ENCODE measurements at places on chromosomes 11 and 22.

DNA sequence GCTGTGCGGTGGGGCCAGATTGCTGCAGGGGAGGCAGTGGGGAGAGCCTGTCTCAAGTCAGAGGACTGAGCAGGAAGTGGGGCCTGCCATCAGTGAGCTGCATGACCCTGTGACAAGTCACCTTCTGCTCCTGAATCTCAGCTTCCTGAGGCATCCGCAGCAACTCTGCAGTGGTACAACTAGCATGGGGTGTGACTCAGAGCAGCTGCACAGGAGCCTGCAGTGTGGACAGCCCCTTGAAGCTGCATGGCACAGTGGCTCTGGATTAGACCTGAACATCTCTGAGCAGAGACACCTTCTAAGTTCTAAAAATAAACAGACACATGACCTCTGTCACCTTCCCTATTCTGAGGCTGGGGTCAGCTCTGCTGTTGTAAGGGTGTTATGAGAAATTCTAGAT is 18.0 kb downstream of the FAM227A start:
- no peak for DNase-seq

GRCh38 chr22:32961497-32961896 is 96.7 kb downstream of the SYN3 start:
- DNase-seq, result no peak

- DNase-seq, result no peak
Observed at GRCh38 chr22:37497062-37497599, 10.9 kb upstream of the MFNG start.

DNA sequence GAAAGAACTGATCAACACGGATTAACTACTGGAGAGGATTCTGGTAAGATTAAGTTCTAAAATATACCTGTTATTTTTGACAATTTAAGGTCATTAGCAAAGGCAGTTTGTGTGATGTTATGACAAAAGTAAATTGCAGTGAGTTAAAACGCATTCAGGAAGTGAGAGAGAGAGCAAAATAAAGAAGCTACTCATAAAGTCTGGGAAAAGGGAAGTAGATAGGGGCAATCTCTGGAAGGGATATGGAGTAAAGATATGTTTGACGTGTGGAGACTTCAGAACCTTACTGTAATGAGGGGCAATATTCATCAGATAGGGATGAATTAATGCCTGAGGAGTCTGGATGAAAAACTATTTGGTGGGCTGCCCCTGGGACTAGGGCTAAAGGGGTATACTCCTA is 16.8 kb downstream of the OR56B4 start:
- no peak for DNase-seq

- DNase-seq, result no peak
Observed at GRCh38 chr11:124944565-124944964, 8.7 kb upstream of the HEPACAM start.

DNA sequence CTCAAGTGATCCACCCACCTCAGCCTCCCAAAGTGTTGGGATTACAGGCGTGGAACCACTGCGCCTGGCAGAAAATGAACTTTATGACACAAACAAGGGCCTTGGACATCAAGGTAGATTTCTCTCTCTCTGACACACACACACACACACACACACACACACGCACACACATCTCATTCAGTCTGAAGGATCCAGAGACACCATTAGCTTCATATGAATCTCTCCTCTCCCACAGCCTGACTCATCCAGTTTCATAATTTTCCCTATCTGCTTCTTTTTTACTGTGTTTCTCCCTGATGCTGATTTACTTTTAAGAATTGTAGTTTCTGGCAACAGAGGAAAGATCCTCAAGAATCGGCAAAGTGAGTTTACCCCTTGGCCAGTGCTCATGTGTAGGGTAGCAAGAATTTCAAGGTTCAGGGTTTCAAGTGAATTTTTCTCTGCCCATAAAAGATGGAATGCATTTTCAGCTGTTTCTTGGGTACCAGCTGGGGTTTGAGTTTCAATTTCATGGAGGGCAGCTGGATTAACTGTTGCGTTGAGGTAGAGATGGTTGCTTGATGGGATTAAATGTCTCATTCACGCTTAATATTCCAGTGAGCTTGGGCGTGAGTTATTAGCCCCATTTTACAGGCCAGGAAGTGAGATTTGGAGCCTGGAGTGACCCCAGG is 3.5 kb downstream of the MYO18B start:
- DNase-seq, result no peak

- no peak for DNase-seq
Observed at GRCh38 chr11:44602891-44603310, 37.4 kb downstream of the CD82 start.

- no peak for DNase-seq
Observed at GRCh38 chr11:74442636-74443035, 24.7 kb downstream of the KCNE3 start.

GRCh38 chr11:63804259-63804658 is 9.0 kb upstream of the SPINDOC start:
- DNase-seq, result no peak

GRCh38 chr11:22657101-22657694 is 9.2 kb upstream of the GAS2 start:
- DNase-seq, result no peak

DNA sequence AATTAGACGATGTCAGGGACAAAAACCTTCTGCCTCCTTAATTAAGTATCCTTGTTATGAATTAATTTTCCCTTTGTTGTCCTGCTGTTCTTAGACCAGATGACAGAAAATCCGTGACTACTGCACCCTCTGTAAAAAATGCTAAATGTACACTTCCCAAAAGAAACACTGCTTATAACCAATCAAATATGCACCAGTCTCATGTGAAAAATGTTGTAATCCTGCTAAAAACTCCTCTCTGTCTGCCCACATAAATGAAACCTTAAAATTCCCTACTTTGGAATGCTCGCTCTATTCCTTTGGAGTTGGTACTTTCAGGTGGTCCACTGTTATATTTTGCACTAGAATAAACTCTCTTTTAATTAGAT is 366.8 kb upstream of the CCDC179 start:
- DNase-seq, result no peak

- no peak for DNase-seq
Observed at GRCh38 chr11:111499483-111499882, 12.7 kb downstream of the BTG4 start.

GRCh38 chr11:128662960-128663359 is 30.9 kb upstream of the FLI1 start:
- DNase-seq, result no peak

- no peak for DNase-seq
Observed at GRCh38 chr11:3123761-3124733, 41.1 kb downstream of the OSBPL5 start.

DNA sequence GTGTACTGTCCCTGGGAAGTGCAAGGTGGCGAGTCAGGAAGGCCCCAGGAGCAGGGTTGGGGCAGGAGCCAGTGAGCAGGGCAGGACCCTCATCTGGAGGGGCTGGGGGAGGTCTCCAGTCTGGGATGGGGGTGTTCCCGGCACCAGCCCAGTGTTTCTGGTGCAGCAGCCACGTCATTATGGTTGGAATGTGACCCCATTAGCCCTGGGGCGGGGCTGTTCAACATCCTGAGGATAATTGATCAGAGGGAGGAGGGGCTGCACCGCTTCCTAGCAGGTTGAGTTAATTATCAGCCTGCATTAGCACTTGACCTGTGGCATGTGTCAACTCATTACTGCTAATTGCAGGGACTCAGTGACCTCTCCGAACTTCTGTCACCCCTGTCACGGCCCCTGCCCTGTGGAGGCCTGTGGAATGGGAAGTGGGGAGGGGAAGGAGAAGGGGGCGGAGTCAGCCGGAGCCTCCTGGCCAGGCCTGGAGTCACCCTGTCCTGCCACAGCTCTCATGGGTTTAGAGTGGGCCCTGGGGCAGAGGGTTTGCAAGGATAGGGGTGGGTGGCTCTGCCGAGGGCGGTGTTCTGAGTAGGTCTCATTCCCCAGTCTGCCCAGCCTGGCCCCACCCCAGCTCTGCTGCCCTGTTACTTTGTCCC is 52.8 kb upstream of the CCDC188 start:
- DNase-seq, result no peak

DNA sequence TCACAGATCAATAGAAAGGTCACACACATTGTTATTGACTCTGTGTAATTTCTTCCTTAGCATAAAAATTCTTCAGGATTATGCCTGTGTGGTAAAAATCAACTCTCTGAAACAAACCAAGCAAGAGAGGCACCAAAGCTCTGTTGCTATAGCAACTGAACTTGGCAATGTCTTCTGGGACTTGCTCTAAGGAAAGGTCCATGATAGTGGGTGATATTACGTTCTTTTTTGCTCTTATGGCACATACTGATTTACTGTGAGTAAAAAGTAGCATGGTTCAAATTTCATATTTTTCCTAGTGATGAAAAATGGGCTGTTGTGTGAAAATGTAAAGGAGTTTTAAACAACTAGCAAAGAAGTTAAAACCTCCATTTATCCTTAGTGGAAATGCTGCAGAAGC is 66.4 kb downstream of the SVIP start:
- DNase-seq, result no peak

GRCh38 chr11:133072858-133073582 is 459.3 kb downstream of the OPCML start:
- no peak for DNase-seq

DNA sequence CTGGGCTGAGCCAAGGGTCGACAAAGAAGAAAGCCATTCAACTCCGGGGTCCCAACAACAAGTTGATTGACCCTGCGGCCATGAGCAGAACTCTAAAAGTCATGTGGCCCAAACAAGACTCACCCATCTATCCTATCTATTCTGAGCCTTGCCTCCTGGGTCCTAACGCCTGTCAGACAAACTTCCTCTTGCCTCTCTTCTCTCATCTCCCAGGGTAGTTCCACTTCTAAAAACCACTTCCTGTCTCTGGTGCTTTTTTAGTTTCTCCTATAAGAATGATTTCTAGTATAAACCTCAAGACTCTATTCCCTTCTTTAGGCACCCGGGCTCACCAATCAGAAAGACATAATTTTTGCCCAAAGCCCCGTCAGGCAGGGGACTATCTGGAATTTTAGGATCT is 530.2 kb downstream of the DLG2 start:
- no peak for DNase-seq

DNA sequence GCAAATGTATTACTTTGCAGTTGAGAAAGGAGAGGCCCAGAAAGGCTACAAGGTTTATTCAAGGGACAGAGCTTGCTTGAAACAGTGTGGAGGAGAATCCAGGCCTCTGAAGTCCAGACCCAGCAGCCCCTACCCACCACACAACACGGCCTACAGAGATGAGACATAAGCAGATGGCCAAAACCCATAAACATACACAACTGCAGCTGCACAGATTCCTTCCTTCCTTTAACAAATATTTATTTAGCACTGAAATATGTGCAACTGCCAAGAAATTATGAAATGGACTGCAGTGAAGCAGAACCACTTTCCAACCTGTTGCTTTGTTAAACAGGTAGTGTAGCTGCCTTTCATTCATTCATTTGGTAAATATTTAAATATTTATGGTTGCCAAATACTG is 122.3 kb downstream of the SPATA19 start:
- DNase-seq, result peak; percentile 94

- DNase-seq, result no peak
Observed at GRCh38 chr22:19038728-19039447, 83.3 kb downstream of the DGCR2 start.

DNA sequence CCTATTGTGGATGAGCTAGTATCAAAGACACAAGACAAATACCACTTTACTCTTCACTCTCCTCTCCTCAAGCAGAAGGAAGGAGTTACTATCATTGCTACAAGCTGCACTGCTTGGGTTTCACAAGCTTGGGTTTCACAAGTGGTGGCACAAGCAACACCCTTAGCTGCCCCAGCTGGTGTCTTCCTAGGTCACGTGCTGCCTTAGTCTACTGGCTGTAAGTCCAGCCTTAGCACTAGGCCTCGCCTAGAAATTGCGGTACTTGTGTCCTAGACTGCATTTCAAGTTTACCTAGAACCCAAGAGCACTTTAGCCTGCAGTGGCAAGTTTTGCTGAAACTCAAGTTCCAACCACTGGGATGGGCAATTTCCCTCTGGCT is 86.6 kb downstream of the EHF start:
- no peak for DNase-seq

GRCh38 chr11:12246989-12247388 is 130.4 kb upstream of the PARVA start:
- DNase-seq, result no peak

DNA sequence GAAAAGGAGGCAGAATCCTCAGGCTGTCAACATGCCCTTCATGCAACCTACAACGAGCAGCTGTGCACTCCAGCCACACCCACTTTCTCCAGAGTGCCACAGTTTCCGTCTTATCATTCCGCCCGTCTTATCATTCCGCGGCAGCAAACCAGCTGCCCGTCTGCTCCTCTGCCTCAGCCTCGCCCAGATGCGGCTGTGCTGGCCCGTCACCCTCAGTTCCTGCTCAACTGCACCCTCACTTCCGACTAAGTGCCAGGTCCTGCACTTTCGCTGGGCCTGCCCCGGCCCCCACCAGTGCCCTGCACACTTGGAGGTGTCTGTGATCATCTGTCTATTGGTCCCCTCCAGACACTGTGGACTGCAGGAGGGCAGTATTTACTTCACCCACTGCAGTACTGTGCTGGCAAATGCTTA is 43.7 kb downstream of the MICAL3 start:
- no peak for DNase-seq

GRCh38 chr11:1622086-1622485 is at the start of gene KRTAP5-4:
Gene KRTAP5-4, minus strand, starts transcription at chr11:1622138. Its CDS starts 45 bp downstream, at chr11:1622093.
- no peak for DNase-seq

DNA sequence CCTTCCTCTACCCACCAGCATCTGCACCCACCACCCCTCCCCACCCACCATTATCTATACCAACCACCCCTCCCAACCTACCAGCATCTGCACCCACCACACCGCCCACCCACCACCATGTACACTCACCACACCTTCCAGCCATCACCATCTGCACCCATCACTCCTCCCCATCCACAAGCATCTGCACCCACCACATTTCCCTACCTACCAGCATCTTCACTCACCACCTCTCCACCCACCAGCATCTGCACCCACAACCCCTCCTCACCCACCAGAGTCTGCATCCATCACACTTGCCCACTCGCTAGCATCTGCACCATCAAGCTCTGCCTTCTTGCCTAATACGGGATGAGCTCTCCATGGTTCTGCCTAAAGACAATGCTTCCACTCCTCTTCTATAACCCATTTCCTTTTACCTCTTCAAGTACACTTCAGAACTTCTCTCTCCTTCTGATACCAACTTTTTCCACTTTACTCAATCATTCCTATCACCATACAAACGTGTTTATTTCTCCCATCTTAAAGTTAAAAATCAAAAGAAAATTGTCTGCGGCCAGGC is 2.4 kb upstream of the FSHB start:
- no peak for DNase-seq

GRCh38 chr11:63015521-63016215 is at the start of gene SLC22A8:
Gene SLC22A8, minus strand, starts transcription at chr11:63015841. Its CDS starts 883 bp downstream, at chr11:63014958.
- DNase-seq, result no peak

GRCh38 chr11:36376888-36377758 is 81.0 kb downstream of the PRR5L start:
- peak; percentile 1 for DNase-seq

GRCh38 chr22:41504397-41504796 is 35.5 kb downstream of the ACO2 start:
- DNase-seq, result no peak

GRCh38 chr22:28316014-28316413 is 363.6 kb downstream of the TTC28 start:
- DNase-seq, result no peak

DNA sequence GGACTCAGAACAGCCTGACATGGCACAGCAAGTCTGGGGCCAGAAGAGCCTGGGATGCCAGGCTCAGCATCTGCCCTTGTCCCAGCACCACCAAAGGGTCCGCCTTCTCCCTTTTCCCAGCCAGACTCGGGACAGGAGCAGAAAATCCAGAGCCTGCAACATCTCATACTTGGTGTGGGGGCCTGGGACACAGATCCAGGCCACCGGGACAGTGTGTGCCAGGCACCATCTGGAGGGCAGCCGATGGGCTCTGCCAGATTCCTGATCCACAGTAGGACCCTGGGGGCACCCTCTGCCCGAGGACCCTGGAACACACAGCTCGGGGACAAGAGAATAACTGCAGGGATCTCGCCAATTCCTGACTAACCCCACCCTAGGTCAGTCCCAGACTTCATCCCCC is 67.7 kb downstream of the PHF21B start:
- DNase-seq, result no peak

Measured in NCI-H1105 (cell line).